ENCODE measurements at places on chromosomes 6 and 20.

DNA sequence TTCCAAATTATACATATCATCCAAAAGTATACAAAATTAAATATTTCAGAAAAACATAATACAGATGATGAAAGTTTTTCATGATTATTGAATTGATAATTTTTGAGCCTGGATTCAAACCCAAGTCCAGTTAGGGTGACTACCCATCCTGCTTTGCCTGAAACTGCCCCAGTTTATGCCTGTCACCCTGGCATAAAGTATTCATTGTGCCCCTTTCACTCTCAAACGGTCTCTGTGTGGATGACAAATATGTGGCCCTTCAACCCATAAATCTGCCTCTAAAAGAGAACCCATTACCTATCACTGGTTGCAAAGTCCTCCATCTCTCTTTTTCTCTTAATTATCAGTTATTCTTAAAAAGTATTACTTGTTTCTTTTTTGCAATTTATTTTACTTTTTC lies 553.7 kb upstream of the JARID2 start:
- DNase-seq: no peak

DNA sequence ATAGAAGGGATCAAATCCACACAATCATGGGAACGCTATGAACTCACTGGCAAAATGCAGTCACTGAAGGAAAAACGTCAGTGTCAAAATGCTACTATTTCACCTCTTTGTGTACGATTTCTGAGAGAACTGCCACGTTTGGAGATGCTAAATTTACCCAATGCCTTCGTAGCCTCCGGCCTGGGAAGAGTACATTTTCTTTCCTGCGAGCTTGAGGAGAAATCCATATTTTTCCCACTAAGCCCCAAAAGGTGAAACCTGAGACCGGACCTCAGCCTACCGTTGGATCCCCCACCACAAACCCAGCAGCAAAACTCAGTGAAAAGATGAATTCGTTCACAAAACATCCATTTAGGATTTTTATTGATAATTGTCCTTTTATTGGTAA lies 131.7 kb downstream of the GPX5 start:
- no peak for DNase-seq

DNA sequence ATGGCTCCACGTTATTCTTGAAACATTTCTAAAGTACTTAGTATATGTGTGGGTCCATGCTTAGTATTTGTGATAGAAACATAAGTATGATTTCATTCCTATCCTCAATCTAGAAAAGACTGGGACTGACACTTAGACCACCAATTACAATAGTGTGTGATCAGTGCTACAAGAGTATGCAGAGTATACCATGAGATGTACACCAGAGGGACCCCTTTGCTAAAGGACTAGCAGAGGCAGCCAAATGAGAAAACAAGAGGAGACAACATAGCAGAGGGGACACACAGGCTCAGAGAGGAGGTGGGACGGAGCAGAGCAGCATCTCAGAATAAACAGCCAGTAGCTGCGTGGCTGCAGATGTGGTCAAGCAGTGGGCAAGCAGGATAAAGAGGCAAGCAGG lies 21.0 kb downstream of the RMND1 start:
- DNase-seq: no peak

GRCh38 chr6:105907991-105908390 lies 178.1 kb upstream of the PRDM1 start:
- no peak for DNase-seq
